Central memory CD4-positive, alpha-beta T cell (primary cell): ENCODE measurements at places on chromosomes 3 and 15.

DNA sequence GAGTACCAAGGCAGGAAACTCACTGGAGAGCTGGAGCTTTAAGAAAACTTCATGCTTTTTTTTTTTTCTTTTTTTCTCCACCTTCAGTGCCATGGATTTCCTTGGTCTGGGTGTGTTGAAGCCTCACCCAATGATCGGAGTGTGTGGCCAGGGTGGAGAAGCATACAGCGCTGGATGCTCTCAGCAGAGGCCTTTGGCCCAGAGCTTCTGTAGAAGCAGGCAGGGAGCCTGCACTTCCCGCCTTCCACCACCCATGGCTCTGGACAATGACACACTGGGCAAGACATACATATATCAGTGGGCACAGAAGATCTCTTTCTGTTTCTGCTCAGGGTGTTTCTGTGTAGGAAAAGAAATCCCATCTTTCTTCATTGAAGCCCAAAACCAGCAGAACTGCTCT is 55.8 kb upstream of the ACAD9 start:
- DNase-seq: no peak

- DNase-seq: no peak
Observed at GRCh38 chr3:57105585-57105984, 45.1 kb downstream of the SPATA12 start.

- DNase-seq: no peak
Observed at GRCh38 chr15:85003593-85004312, 22.1 kb downstream of the PDE8A start.

GRCh38 chr3:41602121-41602520 is 359.8 kb downstream of the ULK4 start:
- DNase-seq: no peak

- no peak for DNase-seq
Observed at GRCh38 chr3:70557976-70558375, 245.5 kb upstream of the MDFIC2 start.

DNA sequence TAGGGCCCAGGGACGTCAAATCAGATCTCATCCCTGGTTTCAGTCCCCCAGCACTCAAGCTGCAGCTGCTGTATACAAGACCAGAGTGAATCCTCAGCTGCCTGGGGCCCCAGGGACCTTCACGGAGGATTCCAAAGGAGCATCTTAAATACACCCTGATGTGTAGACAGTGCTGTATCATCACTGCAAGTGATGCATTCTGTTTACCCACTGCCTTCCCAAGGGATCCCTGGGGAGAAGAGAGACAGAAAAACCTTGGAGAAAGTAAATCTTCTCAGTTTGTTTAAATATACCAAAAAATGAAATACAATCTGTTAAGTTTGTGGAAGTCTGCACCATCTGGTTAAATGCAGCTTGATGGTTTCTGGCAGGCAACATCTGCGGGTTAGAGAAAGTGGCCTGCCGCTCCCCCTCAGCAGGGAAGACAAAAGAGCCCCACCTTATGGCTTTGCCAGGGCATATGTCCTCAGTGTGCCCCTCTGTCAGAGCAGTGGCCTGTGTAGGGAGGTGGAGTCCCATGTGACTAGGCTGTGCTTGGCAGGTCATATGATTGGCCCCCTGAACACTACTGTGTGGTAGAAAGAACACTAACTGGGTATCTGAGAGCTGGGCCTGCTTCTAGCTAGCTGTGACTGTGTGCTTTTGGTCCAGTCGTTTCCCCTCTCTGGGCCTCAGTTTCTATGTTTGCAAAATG is 222.2 kb upstream of the TRIM42 start:
- no peak for DNase-seq

GRCh38 chr15:43511012-43511885 is 6.2 kb upstream of the MAP1A start:
- DNase-seq: no peak

DNA sequence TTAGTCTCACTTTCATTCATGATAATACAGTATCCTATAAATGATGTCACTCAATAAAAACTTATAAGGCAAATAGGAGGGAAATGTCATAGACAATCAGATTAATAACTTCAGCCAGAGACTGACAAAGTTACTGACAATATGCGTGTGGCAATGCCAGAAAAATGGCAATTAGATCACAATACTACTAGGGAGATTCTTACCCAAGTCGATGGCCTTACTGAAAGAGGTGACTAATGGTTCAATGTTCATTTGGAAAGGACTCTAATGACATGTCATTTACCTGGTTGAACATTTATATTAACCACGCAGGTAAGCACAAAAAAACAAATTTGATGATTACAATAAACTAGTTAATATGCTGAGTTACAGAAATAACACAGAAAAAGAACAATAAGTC is 45.9 kb upstream of the WDR5B start:
- no peak for DNase-seq

DNA sequence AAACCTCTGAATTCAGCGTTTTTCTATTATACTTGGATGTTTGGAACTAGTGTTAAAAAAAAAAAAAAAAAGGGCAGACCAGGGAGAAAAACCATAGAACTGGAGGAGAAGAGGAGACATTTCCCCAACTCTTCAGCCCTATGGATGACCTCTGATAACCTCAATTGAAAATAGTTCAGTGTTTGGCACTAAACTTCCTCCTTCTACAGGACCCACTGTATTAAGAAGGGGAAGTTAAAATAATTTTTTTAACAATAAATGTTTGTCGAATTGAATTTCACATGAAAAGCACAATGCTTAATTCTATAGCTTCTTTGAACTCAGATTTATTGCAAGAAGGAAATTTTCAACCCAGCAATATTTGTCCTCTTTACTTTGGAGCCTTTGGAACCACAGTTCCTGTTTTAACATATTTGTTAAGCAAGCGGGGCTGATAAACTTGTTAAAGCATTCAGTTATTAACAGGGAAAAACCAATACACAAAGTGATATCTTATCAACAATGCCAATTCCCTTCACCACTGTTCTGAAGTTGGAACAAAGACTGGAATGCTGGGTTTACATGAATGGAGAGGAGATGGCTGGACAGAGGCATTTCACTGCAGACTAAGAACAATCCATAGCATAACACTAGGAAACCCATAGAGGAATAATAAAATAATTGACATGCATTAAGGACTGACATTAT is 3.1 kb upstream of the A4GNT start:
- no peak for DNase-seq

DNA sequence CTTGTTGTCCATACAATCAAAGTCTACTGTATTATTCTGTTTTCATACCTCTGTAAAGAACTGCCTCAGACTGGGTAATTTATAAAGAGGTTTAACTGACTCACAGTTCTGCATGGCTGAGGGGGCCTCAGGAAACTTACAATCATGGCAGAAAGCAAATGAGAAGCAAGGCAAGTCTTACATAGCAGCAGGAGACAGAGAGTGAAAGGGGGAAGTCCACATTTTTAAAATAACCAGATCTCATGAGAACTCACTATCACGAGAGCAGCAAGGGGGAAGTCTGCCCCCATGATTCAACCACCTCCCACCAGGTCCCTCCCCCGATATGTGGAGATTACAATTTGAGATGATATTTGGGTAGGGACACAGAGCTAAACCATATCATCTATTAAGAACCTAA is 724.6 kb upstream of the CBLB start:
- DNase-seq: no peak

- DNase-seq: no peak
Observed at GRCh38 chr3:124296406-124296805, 304.5 kb upstream of the ROPN1 start.

- no peak for DNase-seq
Observed at GRCh38 chr3:129101370-129102138, 20.1 kb downstream of the RAB43 start.

DNA sequence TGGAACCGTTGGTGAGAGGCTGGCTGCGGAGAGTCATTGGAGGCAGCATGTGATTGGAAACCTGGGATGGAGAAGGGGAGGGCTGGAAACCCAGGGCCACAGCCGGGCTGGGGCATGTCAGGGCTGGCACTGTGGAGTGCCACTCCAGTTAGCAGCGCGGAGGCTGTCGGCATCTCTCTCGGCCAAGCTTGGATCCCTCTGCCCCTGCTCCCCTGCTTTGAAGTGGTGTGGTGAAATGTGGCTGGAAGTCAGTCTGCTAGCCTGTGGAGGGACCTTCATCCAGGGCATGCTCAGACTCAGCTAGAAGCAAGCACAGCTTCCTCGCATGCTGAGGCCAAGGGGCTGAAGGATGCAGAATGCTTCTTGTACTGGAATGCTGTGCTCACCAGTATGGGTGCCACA is 13.5 kb downstream of the SLCO3A1 start:
- no peak for DNase-seq

DNA sequence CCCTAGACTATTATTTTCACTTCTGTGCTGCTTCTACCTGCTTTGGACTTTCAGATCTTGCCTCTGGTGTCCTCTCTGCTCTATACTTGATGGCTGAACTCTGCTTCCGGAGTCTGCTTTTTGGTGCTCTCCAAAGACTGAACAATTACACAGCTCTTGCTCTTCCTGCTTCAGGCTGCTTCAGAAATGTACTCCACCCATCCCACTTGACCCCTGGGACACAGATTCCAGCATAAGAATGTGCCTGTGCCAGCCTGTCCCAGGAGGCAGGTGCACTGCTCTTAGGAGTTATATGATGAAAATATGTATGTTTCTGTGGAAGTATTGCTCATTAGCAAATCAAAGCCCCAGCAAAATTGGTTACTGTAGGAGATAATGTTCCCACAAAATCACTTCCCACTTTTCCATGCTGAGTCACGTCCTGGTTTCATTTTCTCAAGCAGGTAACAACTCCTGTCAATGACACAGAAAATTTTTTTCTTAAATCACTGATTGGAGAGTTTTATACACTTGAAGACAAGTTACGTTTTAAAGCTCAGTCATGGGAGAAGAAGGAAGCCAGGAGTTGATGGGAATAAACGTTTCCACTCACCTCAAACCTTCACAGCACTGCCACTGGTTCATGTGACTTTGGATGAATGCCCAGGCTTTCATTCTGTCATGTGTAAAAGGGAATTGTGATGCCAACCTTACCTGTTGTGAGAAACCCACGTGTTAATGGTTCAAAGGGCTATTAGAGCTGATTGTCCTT is 239.4 kb upstream of the ZPLD1 start:
- DNase-seq: no peak
